ENCODE measurements at places on chromosomes 13 and 19.
A peak's percentile ranks its signal among the peaks of the same experiment; 100 is the strongest.

- no peak for DNase-seq
Observed at GRCh38 chr19:42497492-42498168, 30.7 kb downstream of the CEACAM1 start.

- no peak for DNase-seq
Observed at GRCh38 chr19:8635422-8635821, 5.0 kb downstream of the NFILZ start.

DNA sequence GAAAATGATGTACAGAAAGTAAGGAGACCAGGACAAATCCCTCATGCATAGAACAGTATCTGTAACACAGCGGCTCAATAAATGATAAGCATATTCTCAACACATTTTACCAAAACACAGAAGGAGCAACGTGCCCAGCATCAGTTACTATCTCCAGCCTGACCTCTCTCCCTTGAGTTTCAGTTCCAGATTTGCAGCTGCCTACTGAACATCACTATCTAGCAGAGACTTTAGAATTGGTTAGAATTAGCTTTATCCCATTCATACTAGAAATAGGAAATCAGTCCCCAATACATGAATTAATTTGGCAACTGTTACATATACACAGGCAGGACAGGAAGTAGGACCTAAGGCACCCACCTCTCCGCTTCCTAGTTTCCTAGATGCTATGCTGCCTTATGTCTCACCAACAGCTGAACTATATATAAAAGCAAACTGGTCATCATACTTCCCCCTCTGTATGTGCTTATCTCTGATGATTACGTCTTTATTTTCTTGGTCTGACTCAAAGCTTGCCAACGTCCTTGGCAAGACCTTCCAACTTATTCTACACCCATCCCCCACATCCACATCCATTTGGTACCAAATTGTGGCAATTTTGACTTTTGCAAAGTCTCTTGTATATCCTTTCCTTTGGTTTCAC is 61.1 kb downstream of the SACS start:
- DNase-seq = no peak

DNA sequence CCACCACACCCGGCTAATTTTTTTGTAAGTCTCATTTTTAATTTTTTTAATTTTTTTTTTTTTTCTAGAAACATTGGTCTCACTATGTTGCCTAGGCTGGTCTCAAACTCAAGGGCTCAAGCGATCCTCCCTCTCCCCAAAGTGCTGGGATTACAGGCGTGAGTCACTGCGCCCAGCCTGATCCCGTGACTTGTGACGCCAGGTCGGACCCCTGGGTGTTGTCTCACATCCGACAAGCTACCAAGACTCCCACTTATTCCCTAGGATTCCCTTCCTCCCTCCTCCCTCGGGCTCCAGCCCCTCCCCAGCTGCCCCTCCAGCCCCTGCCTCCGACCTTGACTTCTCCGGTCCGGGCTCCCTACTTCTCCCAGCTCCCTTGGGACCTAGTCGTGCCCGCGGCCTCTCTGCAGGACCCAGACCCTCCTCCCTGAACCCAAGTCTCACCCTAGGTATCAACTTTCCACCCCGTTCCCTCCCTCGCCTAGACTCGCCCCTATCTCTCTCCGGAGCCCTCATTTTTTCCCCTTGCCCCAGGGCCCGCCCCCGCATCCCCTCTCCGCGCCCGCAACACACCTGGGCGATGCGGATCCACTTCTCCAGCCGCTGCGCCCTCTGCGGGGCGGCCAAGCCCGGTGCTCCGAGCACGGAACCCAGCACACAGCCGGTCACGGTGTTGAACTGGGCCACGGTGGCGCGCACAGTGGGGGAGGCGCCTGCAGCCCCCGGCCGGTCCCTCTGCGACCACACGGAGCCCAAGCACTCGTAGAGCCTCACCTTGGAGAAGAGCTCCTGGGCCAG is 13.1 kb downstream of the RGL3 start:
- peak; percentile 54 for DNase-seq

DNA sequence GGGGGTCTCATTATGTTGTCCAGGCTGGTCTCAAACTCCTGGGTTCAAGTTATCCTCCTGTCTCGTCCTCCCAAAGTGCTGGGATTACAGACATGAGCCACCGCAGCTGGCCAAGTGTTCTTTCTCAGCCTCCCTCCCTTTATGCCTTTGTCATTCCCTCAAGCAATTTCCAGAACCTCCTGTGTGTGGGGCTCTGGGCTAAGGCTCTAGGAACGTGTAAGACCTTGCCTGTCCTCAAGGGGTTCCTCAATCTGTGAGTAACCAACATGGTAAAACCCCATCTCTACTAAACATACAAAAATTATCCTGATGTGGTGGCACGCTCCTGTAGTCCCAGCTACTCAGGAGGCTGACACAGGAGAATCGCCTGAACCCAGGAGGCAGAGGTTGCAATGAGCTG is 15.5 kb upstream of the SPACA4 start:
- no peak for DNase-seq

- no peak for DNase-seq
Observed at GRCh38 chr13:75961911-75962310, 325.8 kb downstream of the LMO7 start.

- no peak for DNase-seq
Observed at GRCh38 chr19:1397838-1398237, 3.5 kb downstream of the GAMT start.

- no peak for DNase-seq
Observed at GRCh38 chr13:45521297-45521696, 56.6 kb downstream of the COG3 start.

GRCh38 chr13:33676045-33676989 is 141.6 kb upstream of the RFC3 start:
- DNase-seq = peak; percentile 4

DNA sequence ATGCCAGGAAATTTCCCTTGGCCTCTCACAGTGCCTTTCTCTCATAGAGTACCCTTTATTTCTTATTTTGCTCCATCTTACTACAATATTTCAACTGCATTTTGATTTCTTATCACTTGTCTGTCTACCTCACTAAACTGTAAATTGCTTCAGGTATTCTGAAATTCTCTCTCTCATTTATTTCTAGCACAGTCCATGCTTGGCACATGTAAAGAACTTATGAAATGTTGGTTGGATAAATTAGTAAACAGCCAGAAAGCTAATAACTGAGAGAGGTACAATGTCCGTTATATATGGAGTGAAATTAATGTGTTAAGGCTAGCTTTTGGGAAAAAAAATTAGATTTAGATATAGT is 138.3 kb upstream of the RFC3 start:
- no peak for DNase-seq

- no peak for DNase-seq
Observed at GRCh38 chr13:53043398-53043797, 14.8 kb downstream of the OLFM4 start.

GRCh38 chr19:19031891-19032290 is 1.4 kb downstream of the SUGP2 start:
- no peak for DNase-seq

DNA sequence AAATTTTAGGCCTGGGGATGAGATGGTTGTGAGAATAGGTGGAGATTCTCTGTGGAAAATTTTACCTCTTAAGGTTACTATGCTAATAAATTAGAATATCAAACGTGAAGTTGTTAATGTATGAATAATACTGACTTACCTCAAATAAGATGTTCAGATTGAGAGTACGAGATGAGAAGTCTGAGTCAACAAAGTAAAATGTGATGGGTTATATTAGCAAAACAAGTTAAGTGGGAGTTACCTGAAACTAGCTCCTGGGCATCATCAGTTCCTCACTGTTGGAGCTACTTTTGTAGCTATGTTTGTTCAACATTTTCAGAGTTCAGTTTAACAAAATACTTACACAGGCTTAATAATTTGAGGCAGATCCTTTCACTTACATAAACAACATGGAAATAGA is 108.6 kb downstream of the PIBF1 start:
- no peak for DNase-seq

DNA sequence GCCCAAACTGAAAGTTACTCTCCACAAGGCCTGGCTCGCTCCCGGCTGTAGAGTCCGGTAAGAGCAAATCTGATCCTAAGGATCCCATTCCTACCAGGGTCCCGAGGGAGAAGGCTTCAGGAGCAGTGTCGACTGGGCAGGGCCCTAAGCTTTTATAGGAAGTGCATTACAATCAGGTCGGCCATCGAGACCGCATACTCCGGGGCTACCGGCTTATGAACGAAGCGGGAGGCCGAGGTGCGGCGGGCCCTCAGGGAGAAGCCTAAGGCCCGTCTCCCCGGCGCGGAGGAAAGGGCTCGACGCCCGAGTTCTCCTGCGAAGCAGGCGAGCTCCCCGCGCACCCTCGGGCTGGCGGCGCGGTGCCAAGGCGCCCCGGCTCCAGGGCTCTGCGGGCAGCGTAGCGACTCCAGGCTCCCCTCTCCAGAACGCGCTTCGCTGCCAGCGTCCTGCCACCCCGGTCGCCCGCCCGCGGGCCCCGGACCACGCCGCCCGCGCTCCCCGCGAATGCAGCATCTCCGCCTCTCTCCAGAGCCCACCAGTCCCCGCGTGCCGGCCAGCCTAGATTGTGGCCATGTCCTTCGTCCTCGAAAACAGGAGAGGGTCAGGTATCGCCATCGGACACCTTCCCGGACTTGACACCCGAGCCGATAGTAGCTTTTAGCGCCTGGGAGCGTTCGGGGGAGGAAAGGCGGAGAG is 1.4 kb downstream of the EFNB2 start:
- DNase-seq = peak; percentile 41

All from CD4-positive, alpha-beta T cell treated with Interleukin-17A for 4 hours (primary cell).